ENCODE measurements at places on chromosomes 2 and 18.
A peak's percentile ranks its signal among the peaks of the same experiment; 100 is the strongest.

DNA sequence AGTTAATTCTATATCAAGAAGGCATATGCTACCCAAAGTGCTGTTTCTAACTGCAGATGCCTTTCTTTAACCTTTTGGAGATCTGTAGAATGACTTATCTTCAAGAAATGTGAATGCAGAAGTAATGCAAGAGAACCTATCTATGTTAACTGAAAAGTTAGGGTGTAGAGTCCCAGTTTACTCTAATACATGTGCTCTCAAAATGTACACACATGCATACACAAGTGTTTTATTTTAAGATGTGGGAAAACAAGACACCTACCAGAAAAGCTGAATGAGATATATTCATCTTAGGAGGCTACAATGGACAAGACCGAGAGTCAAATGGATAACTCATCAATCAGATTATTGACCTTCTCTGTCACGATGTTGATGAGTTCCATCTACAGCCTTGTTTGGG, 80.9 kb downstream of the CDCA7 start:
- DNase-seq, result no peak

- no peak for DNase-seq
Measured at GRCh38 chr2:165069151-165069550, 113.8 kb upstream of the SLC38A11 start.

- peak; percentile 76 for DNase-seq
Measured at GRCh38 chr2:190607014-190607597, 41.8 kb upstream of the NAB1 start.

DNA sequence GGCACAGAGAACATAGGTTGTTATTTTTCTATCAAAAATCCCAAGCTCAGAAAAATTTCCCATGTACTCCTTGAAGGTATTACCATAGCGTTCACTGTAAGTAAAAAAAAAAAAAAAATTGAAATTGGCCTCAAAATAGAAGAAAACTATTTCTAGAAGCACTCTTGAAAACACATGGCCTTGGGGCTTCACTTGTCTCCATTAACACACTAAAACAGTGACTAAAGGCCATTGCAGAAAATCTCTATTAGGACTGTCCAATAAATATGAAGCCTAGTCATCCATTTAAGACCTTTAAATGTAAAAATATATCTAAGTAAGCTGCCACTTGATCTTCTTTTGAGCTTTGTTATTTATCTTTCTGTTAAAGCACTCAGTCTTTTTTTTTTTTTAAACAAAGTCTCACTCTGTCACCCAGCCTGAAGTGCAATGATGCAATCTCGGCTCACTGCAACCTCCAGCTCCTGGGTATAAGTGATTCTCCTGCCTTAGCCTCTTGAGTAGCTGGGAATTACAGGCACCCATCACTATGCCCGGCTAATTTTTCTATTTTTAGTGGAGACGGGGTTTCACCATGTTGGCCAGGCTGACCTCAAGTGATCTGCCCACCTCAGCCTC, 35.8 kb downstream of the CCDC68 start:
- DNase-seq, result no peak

DNA sequence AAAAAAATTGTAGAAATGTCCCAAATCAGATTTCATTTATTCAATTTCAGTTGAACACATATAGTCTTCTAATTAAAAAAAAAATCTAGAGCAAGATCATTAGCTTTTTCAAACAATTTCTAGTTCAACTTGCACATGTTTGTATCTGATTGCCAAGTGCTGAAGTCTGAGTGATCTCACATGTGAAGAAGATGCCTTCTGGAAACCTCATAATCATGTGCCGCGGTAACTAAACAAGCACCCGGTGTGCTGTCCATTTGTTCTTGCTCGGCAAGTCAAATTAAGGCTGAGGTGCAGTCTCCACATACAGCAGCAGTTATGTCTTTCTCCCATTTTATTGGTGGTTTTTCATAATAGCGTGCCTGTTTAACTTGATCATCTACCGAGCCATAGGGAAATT, 18.7 kb downstream of the CABLES1 start:
- DNase-seq, result no peak

DNA sequence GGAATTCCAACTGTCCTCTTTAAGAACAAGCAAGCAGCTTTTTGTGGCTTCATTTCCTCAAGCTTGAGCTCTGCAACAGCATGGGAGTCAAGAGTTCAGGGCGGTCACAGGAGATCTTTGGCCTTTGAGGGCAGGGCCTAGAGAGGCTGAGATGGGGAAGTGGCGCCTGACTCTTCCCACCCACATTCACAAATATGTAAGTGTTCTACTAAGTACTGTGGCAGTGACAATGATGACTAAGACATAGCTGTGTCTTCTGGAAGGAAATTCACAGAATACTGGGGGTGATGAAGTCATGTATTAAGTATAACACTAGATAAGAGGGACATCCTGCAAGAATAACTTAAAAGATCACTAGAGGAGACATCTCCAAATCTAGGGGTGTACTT, 15.0 kb downstream of the RND3 start:
- DNase-seq, result peak; percentile 86
